ENCODE measurements at places on chromosomes 11 and 22.

GRCh38 chr11:125342281-125342930 lies 153.7 kb downstream of the FEZ1 start:
- no peak for DNase-seq

DNA sequence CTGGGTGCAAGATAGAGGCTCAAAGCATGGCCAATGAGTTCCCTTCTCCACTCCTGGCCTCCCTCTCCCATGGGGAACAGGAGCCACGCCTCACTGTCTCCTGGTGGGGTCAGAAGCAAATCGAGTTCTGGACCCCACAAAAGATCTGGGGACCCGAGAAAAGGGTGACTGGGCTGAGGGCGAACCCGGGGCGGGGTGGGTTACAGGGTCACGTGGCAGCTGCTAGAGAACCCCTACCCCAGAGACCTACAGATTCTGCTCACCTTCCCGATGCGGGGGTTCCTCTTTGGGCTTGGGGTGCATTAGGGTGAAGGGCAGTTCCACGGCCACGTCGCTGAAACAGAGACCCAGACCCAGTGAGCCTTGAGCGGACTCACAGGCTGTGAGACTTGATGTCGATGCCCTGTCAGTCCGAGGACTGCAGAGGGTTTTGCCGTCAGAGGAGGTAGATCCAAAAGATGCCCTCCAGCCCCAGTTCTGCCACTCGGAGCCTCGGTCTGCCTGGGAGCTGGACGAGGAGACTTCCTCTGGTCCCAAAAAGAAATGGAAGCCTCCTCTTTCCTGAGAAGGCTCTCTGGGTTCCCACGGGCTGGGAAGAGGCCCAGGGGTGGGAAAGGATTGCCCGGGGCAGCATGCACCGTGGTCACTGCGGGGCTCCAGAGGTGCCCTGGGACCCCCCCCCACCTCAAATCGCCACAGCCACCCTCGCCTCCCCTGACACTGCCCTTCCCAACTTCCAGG lies 28.2 kb downstream of the TPBGL start:
- no peak for DNase-seq

- no peak for DNase-seq
These were observed 13.2 kb downstream of the FAM118B start for GRCh38 chr11:126224647-126225294.

GRCh38 chr22:41526830-41527799 lies 17.2 kb downstream of the POLR3H start:
- no peak for DNase-seq

DNA sequence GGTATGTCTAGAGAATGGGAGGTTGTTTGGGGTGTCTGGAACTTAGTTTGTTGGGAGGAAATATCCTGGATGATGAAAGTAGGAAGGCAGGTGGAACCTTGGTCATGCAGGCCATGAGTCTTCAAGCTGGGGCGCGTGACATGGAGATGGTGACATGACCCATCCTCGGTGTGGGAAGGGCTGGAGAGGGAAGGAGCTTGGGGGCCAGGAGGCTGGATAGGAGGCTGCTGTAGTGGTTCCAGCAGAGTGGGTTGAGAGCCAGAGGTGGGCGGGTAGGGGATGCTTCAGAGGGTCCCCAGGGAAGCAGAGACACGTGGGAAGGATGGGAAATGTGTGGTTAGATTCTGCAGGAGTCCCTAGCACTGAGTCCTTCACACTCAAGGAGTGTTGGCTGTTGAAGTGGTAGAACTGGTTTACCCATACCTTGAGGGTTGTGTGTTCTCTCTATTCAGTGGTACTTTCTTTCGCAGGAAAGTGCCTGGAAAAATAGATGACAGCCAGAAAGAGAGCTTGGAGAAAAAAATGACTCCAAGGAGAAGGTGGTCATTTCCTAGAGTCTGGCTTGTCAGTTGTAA lies 56.8 kb downstream of the LDLRAD3 start:
- DNase-seq, result no peak

- no peak for DNase-seq
These were observed 34.1 kb upstream of the WNT7B start for GRCh38 chr22:46010951-46011626.

- DNase-seq, result no peak
These were observed 50.0 kb downstream of the FAM168A start for GRCh38 chr11:73547706-73548595.

DNA sequence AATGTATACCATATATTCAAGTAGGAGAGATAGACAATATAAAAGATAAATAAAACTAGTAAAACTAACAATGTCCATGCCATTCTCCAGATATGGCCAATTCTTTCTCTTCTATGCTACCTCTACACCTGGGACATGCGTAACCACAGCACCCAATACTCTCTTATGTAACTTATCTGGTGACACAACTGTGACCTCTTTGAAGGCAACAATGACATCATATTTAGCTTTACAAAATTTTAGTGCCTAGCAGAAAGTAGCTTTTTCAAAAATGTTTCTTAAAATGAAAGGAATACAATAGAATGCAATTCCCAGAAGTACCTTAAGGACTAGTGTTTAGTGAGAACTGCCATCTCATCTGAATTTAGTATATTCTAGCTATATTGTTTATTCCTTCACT lies 36.8 kb downstream of the CDON start:
- no peak for DNase-seq

GRCh38 chr11:32029721-32030120 lies 61.2 kb upstream of the RCN1 start:
- DNase-seq, result no peak
